ENCODE measurements at places on chromosomes 1 and 21.

GRCh38 chr1:181712711-181713110, 229.4 kb downstream of the CACNA1E start:
- peak; percentile 32 for DNase-seq

GRCh38 chr1:38991638-38992411, 749 bp downstream of the AKIRIN1 start:
- no peak for DNase-seq

DNA sequence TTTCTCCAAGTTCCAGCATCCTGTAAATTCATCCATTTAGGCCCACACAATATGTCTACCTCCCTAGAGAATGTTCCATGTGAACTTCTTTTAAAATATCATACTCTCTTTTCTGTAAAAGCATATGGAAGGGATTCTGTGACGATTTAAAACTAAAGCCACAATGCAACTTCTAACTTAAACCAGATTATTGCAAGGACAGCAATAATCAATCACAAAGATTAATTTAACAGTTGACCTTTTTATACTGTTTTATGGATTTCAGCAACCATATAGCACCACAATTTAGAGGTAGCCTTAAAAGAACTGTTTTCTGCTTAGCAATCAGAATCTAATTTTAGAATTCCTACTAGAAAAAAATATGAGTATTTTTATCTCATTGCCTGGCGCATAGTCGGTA, 58.3 kb downstream of the DSCAM start:
- no peak for DNase-seq

GRCh38 chr1:112342558-112342957, 53.5 kb upstream of the CTTNBP2NL start:
- no peak for DNase-seq

DNA sequence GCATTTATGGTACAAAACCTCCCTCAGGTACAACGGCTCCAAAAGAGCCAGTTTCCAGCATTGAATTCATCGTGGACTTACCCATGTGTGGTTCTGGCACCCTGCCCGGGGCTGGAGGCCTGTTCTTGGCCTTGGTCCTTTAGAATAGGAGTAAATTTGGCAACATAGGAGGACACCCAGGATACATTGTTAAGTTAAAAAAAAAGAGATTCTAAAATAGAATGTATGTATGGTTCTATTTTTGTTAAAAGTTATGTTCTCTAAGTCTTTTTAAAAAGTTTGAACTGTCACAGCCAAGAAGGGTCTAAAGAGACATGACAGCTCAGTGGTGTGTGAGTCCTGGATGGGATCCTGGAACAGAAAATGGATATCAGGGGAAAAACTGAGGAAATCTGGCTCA, 25.9 kb downstream of the EPHX1 start:
- DNase-seq: no peak

GRCh38 chr21:43016728-43017127, 42.4 kb downstream of the PKNOX1 start:
- no peak for DNase-seq

DNA sequence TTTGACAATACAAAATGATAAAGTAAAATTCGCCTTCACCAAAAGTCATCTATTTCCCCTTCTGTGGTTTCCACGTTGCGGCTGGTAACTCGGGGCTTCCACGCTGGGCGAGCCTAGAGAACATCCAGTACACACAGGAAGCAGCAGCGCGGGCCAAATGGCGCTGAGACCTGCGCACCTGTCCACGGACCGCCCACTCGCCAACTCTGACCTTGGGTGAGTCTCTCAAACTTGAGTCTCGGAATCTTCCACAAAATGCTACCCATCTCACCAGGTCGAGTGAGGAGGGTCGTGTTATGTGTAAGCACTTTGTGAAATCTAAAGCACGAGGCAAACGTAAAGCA, 820 bp upstream of the TTF2 start:
- no peak for DNase-seq

GRCh38 chr1:64848136-64848535, 103.3 kb downstream of the RAVER2 start:
- no peak for DNase-seq

- no peak for DNase-seq
Measured at GRCh38 chr1:64624218-64624713, 120.6 kb upstream of the RAVER2 start.

- DNase-seq: no peak
Measured at GRCh38 chr1:154306151-154306550, 14.7 kb upstream of the AQP10 start.

DNA sequence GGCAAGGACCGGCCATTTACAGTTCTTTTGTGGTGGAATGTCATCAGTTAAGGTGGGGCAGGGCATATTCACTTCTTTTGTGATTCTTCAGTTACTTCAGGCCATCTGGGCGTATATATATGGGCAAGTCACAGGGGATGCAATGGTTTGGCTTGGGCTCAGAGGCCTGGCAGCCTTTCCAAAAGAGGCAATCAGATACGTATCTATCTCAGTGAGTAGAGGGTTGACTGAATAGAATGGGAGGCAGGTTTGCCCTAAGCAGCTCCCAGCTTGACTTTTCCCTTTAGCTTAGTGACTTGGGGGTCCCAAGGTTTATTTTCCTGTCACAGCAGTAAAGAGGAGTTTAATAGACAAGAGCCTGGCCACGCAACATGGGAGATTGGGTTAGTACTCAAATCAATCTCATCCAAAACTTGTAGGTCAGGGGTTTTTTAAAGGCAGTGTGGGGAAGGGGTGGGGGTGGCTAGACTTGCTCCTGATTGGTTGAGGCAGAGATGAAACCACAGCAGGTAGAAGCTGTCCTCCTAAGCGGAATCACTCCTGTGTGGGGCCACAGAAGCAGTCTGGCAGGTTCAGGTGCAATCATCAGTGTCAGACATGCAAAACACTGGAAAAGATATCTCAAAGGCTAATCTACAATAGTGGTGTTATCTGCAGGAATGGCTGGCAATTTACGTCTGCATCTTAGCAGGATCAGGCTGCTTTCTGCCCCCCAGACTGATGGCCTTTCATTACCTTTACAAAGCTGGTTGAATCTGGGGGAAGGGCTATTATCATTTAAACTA, 112.9 kb downstream of the TLR5 start:
- DNase-seq: no peak

GRCh38 chr1:109198043-109198695, 15.5 kb upstream of the SARS1 start:
- no peak for DNase-seq

GRCh38 chr21:43911935-43912487, 47.0 kb downstream of the AGPAT3 start:
- DNase-seq: no peak

GRCh38 chr1:91732291-91733107, 153.5 kb downstream of the TGFBR3 start:
- DNase-seq: no peak

GRCh38 chr1:61887931-61888564, 145.8 kb downstream of the PATJ start:
- no peak for DNase-seq

GRCh38 chr1:3651026-3651929, 1.0 kb upstream of the TP73 start:
- no peak for DNase-seq

GRCh38 chr1:119779869-119780356, 11.2 kb upstream of the HMGCS2 start:
- DNase-seq: no peak

- no peak for DNase-seq
Measured at GRCh38 chr1:1132956-1133750, 17.3 kb upstream of the C1orf159 start.

DNA sequence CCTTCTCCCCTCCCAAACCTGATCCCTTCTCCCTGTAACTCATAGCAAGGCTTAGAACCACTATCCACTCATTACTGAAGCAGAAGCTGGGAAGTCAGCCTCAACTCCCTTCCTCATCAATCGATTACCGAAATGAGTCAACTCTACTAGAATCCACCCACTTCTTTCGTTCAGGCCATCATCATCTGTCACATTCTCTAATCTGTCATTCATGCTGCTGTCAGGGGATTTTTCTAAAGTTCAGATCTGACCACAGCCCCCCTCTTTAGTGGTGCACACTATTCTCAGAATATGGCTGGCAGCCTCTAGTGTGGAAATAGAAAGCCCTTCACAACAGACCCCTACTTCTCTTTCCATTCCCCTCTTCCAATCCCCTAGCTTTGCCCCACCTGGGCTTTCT, 5.1 kb downstream of the NT5C1A start:
- DNase-seq: no peak

DNA sequence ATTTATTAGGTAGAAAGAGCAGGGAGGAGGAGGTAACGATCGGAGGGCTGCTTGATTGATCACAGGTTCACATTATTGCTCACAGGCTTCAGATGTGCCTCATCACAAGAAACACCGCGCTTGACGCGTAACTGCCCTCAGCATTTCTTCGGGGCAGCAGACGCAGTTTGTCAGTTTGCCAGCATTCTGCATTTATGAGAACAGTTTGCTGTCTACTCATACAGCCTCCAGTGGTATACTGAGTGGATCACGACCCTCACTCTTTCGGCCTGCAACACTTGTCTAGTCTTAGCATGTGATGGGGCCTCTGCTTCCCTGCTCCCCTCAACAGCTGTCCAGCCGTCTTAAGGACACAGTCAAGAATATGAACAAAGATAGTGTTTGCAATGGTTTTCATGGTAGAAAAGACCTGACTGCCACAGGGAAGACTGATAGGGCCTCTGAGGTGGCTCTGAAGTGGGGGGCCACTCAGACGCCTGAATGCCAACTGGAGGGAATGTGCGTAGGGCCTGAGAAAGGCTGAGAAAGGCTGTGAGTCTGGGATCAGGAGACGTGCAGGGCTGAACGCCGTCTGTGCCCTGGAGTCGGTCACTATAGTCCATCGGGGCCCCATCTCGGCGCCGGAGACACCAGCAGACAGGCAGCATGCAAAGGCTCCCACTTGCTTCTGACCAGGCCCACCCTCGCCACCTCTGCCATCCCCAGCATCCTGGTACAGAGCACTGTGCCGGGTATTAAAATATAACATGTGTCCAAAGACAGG, 45.0 kb downstream of the UBE2G2 start:
- no peak for DNase-seq

DNA sequence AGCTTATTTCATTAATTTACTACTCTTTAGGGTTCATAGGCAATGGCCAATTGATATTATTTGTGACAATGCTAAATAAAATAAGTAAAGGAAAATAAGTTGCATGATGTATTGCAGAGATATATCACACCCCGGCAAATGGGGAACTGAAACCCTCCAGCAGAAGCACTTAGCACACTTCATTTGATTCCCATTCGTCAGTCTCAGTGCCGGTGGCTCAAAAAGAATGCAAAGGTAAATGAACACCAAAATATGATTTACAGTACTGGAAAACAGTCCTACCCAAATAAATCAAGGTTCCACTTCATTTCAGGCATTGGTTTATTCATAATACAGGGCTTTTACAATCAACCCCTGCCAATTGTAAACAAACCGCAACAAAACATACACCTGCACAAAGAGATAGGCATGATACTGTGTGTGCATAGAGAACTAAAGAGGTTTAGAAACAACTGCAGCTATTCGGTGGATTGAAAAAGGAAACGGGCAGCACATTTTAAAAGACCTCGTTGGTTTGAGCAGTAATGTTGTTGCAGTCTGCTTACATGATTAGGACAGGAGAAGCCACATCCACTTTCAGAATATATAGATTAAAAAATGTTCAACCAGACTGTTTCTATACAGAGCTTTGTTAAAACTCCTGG, 1019.2 kb downstream of the TTLL7 start:
- no peak for DNase-seq

DNA sequence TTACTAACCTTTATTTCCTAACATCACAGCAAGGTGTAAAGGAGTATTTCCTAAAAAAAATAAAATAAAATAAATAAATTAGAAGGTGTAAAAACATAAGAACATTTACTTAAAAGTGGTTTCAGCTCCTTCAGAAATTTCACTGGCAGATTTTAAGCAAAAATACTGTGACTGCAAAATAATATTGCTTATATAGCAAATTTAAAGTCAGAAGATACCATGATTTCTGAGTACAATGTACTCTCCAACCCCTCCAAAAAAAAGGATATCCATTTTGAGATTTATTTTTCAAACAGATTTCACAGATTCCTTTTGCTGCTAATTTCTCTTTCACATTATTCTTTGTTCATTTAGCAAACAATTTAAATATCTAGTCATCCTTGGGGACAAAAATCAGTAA, 18.5 kb downstream of the ANKRD13C start:
- no peak for DNase-seq

DNA sequence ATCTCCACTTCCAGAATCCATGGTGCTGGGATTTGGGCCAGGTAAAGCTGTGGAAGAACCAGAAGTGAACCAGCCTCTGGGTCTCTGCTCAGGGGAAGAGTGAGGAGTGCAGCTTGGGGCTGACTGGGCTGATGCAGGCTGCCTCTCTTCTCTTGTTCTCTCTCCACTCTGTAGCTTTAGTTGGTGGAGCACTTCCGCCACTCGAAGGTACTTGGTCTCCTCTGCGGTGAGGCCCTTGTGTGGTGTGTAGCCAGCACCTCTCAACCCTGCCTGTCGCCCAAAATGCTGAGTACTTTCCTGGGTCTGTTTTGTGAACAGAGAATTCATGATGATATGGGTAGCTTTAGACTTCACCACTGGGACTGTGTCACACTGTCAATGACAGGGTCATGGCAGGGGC, 63.2 kb downstream of the URB2 start:
- DNase-seq: no peak
